NCI-H774 (cell line): ENCODE measurements at places on chromosomes 16 and 17.

- no peak for DNase-seq
Measured at GRCh38 chr16:68183046-68183445, 52.9 kb downstream of the ESRP2 start.

DNA sequence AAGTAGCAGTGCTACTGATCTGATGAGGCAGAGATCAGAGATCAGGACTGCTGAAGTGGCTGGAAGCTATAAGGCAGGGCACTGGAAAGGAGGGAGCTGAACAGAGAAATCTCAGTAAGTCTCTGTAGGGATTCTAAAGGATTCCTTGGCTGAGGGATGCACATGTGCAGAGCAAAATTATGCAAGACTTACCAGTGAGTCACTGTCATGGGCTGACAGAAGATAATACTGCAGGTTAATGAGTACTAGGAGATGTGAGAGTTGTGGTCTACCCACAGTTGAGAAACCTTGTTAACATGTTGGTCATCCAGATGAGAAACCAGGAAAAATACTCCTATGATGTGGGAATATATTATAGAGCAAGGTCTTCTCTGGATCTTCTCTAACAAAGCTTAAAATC lies 378.1 kb downstream of the HAPSTR1 start:
- no peak for DNase-seq

DNA sequence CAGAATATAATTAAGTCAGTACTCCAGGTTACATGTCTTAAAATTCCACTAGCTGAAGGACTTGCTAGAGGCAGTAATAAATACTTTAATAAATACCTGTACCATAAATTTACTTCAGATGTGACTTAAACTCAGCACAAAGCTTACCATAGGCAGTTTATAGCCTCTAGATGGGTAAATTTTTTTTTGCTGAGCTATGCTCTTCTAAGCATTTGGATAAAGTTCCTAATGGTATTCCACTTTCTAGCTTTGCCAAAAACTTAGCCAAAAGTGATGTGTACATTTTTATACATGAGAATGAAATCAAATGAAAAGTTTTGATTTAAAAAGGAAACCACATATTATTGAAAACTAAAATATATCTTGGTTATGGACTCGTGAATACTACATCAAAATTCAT lies 63.7 kb upstream of the DHX40 start:
- DNase-seq, result no peak

GRCh38 chr17:37089956-37090355 lies 141.2 kb downstream of the AATF start:
- DNase-seq, result no peak

GRCh38 chr16:81629034-81629802 lies 149.9 kb upstream of the PLCG2 start:
- no peak for DNase-seq

- DNase-seq, result no peak
Measured at GRCh38 chr16:89118361-89119165, 24.9 kb downstream of the ACSF3 start.

DNA sequence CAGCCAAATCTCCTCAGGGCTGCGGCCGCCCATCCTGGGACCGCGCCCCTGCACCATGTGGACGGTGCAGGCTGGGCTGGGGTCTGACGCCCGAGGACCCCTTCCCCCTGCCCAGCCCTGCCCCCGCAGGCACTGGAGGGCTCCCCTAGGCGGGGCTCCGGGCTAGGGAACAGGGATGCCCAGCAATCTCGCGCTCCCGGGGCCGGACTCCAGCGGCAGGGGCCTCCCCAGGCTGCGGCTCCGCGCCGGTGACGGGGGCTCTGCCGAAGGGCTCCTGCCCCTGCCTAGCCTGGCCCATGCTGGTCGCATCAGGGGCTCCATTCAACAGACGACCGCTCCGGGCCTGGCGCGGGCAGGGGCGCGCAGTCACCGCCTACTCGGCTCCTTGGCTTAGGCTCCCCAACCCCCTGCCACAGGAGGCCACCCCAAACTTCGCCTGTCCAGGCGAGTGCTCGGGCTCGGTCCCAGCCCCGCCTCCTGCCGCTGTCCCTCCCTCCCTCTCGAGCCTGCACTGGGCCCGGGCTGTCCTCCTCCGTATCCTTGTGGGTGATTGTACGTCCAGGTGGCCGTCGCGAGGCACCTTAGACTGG lies 27.4 kb upstream of the ADORA2B start:
- DNase-seq, result no peak

GRCh38 chr17:31586946-31587345 lies 195.5 kb downstream of the RAB11FIP4 start:
- peak; percentile 33 for DNase-seq

DNA sequence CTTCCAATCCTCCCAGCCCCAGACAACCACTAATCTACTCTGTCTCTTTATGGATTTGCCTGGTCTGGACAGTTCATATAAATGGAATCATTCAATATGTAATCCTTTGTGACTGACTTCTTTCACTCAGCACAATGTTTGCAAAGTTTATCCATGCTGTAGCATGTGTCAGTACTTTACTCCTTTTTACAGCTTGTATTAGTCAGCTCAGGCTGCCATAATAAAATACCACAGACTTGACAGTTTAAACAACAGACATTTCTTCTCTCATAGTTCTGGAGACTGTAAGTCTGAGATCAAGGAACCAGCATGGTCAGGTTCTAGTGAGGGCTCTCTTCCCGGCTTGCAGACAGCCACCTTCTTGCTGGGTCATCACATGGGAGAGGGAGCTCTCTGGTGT lies 41.3 kb downstream of the GPRC5B start:
- DNase-seq, result no peak

DNA sequence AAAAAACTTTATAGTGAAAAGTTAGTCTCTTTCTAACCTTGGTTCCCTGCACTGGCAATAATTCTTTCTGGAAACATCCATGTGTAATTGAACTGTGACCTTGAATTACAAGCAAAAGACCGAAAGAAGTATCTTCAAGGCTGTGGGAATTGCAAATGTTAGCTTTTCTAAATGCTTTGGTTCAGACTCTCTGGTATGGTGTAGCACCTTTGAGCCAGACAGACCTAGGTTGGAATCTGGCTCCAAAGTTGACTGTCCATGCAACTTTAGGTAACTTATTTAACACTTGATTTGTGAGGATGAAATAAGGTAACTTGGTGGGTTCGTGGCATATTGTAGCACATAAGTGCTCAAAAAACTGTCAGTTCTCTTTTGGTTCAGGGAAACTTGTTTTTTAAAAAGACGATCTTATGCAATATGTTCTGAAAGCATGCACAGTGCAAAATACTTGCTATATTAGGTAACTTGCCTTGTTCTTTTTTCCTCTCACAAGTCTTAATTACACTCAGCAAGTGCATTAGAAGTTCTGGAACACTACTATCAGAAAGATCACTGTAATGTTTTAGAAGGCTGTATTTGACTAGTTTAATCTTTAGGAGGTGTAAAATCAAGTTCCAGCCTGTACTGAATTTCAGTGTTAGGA lies 46.3 kb downstream of the TANGO6 start:
- DNase-seq, result no peak

GRCh38 chr16:82967424-82967823 lies 340.7 kb downstream of the CDH13 start:
- no peak for DNase-seq

GRCh38 chr16:89727406-89728120 lies 6.2 kb downstream of the ZNF276 start:
- DNase-seq, result no peak

- DNase-seq, result peak; percentile 59
Measured at GRCh38 chr17:39026980-39027451, 59.8 kb upstream of the FBXO47 start.

GRCh38 chr16:73232555-73233328 lies 184.8 kb upstream of the ZFHX3 start:
- DNase-seq, result no peak

- DNase-seq, result no peak
Measured at GRCh38 chr16:19757762-19758595, 39.9 kb downstream of the IQCK start.

DNA sequence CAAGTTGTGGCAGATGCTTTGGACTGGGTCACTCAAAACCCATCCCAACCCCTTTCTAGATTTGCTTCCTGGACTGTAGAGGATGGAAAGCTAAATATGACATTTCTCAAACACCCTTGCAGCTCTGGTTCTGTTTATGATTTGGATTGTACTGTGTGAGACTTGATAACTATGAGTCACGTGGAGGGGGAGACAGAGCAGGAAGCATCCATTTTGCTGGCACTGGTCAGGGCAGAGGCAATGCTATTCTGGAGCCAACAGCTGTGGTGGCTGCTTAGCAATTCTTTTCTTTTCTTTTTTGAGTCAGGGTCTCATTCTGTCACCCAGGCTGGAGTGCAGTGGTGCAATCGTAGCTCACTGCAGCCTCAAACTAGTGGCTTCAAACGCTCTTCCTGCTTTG lies 13.6 kb upstream of the TERF2 start:
- DNase-seq, result no peak

GRCh38 chr16:72665701-72666100 lies 382.2 kb downstream of the ZFHX3 start:
- DNase-seq, result no peak

DNA sequence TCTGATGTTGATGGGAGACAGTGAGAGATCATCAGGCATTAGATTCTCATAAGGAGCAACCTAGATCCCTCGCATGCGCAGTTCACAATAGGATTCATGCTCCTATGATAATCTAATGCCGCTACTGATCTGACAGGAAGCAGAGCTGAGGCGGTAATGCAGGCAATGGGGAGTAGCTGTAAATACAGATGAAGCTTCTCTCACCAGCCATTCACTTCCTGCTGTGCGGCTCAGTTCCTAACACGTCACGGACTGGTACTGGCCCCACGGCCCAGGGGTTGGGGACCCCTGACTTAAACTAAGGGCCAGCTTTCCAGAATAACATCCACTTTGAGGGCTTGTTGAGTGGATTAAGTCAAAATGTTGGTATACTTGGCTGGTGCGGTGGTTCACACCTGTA lies 2.6 kb upstream of the TMEM219 start:
- no peak for DNase-seq

GRCh38 chr16:57186872-57187854 lies 1.0 kb downstream of the RSPRY1 start:
- DNase-seq, result no peak

DNA sequence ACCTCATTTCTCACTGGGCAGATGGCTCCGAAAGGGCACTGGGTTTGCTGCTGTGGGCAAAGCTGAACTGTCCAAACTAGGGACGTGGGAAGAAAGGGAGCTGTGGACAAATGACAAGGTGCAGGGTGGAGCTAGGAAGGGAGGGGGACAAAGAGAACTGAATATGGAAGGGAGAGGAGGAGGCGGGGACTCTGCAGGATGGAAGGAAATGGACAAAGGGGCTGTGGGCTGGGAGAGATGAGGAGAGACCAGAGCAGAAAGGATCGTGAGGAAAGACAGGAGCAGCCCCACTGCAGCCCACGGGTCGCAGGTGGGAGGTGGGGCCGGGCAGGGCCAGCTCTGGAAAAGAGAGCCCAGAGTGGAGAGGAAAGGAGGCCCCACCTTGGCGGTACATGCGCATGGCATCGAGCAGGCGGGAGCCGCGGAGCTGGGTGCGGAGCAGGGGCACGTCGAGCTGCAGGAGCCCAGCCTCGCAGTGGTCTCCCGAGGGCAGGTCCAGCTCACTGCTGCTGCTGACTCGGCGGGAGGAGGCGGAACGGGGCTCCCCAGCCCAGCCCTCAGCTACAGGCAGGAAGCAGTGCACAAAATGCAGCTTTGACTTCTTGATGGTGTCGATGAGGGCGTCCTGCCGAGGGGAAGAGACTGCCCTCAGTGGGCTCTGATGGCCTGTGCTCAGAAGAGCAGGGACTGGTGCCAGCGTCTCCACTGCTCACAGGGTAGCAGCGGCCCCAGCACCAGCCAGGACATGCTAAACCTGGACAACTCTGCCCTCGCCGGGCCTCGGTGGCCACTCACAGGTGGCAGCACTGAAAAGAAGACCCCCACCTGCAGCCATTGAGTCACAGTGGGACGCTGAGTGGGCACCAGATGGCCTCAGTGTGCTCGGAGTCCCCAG lies 66.8 kb downstream of the PIPOX start:
- no peak for DNase-seq

DNA sequence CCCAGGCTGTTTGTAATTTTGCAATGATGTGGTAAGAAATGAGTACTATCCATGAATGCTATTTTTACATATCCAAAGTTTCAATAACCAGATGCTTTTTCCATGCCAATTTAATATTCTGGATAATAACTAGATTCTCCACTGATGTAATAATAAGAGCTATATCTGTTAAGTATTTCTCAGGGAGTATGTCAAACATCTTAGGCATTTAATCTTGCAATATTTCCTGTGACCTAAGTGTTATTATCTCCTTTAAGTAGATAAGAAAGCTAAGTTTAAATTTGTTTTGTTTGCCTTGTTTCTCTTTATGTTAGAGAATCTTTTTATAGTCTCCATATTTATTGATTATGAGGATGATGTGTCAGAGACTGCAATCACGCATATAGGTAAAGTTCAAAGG lies 32.3 kb upstream of the HS3ST3A1 start:
- no peak for DNase-seq

DNA sequence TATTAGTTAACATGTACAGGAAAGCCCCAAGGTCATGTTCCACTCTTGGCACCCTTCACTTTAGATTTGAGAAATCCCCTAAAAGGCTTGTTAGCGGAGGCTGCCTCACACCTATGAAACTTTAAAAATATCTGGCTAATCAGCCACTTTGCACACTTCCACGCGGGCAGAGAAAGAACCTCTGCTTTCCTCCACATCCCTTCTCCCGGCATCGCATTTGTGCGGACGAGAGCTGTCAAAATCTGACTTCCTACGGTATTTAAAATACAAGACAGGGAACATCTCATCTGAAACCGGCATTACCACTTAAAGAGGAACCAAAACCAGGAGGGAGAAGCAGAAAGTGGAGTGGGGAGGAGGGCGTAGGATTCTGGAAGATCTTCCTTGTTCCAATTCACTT lies 422.3 kb downstream of the TMEM114 start:
- no peak for DNase-seq

GRCh38 chr17:61402073-61402541 lies 2.5 kb downstream of the TBX2 start:
- no peak for DNase-seq

GRCh38 chr17:54781389-54781788 lies 119.3 kb upstream of the TOM1L1 start:
- DNase-seq, result no peak

DNA sequence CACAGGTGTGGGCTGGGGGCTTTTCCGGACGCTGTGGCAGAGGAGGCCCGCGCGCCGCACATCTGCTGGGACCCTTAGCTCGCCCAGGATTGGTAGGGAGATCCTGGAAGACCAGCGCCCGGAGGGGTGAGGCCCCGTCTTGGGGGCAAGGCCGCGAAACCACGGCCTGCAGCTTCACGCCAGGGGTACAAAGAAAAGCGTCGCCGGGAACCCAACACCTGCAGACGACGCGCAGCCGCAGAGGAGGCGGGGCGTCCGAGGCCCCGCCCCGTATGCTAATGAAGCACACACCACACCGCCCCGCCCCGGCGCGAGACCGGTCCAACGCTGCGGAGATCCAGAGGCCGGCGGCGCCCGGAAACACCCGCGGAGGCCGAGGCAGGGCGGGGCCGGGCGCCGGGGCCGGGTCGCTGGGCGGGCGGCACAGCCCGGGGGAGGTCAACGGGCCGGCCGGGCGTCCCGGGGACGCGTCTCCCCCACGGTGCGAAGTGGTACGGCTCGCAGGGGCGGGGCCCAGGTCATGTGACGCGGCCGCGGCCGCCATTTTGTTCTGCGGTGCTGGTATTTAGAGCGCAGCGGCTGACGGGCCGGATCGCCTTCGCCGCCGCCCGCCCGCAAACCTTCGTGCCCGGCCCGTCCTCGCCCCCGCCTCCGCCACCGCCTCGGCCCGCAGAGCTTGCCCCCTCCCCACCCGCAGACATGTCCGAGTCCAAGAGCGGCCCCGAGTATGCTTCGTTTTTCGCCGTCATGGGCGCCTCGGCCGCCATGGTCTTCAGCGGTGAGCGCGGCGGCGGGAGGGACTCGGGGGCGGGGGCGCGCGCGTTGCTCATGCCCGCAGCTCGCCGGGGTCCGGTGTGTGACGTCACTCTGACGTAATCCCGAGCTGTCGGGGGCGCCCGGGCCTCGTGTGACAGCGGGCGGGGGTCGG lies at the start of gene ATP6V0C:
ATP6V0C (plus strand) TSS at position 548 of the 928 bp plus-strand sequence; CDS start at position 700, 152 bp downstream.
- DNase-seq, result peak; percentile 81
